ENCODE measurements at places on chromosomes 13 and 19.

DNA sequence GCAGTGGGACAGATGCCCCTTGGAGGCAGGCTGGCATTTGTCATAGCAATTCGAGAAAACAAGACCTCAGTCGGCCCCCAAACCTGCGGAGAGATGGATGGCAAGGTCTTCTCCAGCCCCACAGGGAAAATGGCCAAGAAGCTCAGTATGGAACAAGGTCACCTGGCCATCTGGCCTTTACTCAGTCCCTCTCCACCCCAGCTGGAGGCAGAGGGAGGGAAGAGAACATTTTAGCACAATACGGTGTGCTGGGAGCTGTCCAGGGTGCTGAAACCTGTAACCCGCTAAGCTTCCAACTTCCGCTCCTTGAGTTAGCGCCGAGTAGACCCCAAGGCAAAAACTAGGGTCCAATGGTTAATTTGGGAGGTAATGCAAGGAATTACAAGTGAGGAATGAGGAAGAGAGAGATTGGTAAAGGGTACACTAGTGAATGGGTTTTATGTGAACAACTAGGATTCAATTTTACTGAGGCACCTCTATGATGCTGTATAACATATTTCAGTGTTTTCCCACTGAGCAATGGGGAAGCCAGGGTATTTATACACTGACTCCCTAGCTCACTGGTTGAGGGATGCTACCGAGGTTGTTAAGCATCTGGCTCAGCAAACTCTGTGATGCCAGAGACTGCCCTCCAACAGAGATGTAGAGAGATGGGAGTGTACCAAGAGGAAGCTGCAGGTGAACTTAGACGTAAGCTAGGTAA, 64.3 kb downstream of the CACNA1A start:
- DNase-seq, result no peak

GRCh38 chr13:77351315-77351714, 24.4 kb upstream of the MYCBP2 start:
- no peak for DNase-seq

DNA sequence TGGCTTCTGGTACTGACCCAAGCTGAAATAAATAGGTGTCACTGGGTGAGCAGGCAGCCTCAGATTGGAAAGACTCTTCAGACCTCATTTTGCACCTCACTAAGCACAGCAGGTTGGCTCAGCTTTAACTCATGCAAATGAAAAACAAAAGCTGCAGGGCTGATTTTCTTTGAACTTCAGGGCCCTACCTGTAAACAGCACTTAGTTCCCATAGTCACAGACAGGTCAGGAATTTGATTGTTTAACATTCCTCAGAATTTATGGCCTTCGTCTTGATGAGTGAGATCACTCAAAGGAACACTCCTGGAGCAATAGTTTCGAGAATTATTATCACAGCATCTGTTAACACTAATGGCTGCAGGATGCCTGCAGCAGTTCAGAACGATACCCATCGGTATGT, 718.5 kb downstream of the EFNB2 start:
- no peak for DNase-seq

DNA sequence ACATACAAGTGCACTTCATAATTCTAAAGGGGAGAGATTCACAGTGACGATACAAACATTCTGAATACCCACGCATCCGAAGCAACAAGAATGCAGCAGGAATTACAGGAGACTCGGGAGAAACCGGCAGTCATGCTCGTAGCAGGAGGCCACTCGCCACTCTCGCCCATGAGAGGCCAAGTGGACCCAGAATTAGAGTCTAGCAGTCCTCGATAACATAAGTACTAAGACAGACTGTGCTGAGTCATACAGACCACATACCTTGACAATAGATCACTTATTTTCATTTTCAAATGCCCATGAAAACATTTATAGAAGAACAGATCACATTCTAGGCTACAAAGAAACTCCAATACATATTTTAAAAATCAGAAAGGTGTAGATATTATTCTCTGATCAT, 299.1 kb upstream of the TSHZ3 start:
- no peak for DNase-seq

DNA sequence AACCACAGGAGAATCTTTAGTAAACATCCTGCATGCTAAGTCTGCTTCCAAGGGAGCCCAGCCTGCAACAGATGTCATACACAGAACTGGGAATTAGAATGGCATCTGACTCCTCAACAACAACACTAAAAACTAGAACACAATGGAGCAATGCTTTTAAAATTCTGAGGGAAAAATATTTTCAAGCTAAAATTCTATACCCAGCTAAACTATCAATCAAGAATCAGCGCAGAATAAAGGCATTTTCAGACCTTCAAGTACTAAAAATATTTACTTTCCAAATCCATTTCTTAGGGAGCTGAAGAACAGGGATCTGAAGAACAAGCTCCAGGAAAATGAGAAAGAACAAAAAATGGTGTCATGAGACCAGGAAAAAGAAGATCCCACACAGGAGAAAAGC, 46.9 kb upstream of the CHST8 start:
- DNase-seq, result no peak

DNA sequence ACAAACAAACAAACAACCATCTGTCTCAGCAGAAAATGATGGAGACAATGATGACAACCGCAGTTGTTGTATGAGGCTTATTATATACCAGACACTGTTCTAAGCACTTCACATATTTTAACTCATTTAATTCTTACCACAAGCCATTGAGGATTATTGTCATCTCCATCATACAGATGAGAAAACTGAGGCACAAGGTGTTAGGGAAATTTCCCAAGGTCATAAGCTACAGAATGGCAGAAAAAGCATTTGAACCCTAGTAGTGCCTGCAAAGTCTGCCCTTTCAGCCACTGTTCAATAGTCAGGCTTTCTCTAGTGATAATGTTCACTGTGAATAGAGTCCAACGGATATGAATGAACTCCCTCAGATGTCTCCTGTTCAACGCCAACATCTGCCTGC, 60.1 kb downstream of the GPALPP1 start:
- DNase-seq, result no peak

DNA sequence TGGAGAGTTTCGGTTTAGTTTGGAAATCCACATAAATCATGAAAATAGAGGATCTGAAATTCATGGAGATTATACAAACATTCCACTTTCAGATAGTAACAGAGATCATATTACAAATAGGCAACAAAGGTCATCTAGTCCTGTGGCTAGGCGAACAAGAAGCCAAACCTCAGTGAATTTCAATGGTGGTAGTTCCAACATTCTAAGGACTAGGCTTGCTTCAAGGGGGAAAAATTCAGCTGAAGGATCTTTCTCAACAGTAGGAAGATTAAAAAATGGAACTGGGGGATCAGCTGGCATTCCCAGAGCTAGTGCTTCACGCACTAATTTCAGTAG, 47.0 kb downstream of the FOXO1 start:
- DNase-seq, result no peak

GRCh38 chr19:55647732-55648584, at the start of gene CCDC106:
CCDC106 (plus strand) TSS chr19:55648212; CDS start chr19:55649047, 835 bp downstream.
- peak; percentile 92 for DNase-seq

GRCh38 chr13:77053192-77053591, 26.2 kb upstream of the FBXL3 start:
- DNase-seq, result no peak

GRCh38 chr19:10260141-10260584, 8.1 kb downstream of the MRPL4 start:
- DNase-seq, result no peak

GRCh38 chr19:52923778-52924593, 758 bp upstream of the ZNF888 start:
- DNase-seq, result no peak

GRCh38 chr13:92224825-92225224, 826.4 kb downstream of the GPC5 start:
- no peak for DNase-seq

- no peak for DNase-seq
Observed at GRCh38 chr19:3538965-3539755, at the start of gene TEKTIP1. TEKTIP1 (plus strand) TSS chr19:3539174; CDS start chr19:3539178, 4 bp downstream.

DNA sequence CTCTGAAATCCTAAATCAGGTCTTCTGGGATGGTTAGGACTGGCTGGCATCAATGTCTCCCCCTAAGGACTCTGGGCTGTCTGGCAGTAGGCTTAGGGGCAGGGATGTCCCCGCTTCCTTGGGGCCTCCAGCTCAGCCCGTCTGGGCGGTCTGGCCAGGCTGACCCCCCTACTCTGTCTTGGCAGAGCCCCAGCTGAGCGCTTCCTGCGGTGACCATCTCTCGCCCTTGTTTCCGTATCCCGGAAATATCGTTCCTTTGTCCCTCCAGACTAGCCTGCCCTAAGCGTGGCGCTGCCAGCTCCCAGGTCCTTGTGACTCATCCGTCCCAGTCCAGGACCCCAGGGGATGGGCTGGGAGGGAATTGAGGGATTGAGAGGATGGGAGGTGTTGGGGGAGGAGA, 11.3 kb downstream of the GTPBP3 start:
- no peak for DNase-seq

GRCh38 chr19:5857203-5858081, 6.2 kb upstream of the FUT3 start:
- no peak for DNase-seq

- no peak for DNase-seq
Observed at GRCh38 chr19:15584095-15584494, 30.9 kb upstream of the CYP4F8 start.

DNA sequence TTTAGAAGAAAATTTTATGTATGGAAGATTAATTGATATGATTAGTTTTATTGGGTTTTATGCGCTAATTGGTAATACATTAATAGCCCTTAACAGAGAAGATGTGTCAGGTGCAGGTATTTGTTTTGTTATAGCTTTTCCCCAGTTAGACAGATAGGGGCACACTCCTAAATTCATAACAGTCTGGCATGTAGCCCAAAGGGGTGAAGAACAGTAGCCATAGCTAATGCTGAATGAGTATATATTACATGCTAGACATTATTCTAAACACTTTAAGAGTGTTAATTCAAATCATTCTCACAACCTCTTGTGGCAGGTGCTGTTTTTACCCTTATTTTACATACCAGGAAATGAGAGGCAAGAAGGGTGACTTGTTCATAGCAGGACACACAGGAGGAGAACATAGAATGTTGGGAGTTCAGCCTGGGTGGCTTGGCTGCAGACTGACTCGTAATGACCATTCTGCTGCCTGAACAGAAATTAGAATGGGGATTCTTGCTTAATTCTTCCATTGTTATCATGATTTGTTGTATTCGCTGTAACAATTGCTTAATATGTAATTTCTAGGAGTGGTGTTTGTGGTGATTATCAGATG, 20.1 kb downstream of the PCCA start:
- DNase-seq, result no peak
